ENCODE measurements at places on chromosomes 11 and 22.

DNA sequence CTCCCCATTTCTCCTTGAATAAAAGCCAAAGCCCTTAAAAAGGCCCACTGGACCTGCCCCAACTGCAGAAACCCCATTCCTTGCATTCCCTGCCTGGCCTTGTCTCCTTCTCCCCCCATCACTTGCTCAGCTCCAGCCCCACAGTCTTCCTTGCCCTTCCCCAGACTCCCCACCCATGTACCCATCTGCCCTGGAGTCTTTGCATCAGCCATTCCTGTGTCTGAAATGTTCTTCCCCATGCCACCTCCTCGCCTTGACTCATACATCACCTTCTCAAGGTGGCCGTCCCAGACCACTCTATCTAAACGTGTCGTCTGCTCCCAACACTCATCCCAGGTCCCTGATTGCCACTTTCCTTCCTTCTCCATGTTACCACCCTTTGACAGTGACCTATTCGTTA is 77.4 kb upstream of the SHANK2 start:
- no peak for DNase-seq

- no peak for DNase-seq
These were observed 27.5 kb upstream of the HIKESHI start for GRCh38 chr11:86274503-86274902.

DNA sequence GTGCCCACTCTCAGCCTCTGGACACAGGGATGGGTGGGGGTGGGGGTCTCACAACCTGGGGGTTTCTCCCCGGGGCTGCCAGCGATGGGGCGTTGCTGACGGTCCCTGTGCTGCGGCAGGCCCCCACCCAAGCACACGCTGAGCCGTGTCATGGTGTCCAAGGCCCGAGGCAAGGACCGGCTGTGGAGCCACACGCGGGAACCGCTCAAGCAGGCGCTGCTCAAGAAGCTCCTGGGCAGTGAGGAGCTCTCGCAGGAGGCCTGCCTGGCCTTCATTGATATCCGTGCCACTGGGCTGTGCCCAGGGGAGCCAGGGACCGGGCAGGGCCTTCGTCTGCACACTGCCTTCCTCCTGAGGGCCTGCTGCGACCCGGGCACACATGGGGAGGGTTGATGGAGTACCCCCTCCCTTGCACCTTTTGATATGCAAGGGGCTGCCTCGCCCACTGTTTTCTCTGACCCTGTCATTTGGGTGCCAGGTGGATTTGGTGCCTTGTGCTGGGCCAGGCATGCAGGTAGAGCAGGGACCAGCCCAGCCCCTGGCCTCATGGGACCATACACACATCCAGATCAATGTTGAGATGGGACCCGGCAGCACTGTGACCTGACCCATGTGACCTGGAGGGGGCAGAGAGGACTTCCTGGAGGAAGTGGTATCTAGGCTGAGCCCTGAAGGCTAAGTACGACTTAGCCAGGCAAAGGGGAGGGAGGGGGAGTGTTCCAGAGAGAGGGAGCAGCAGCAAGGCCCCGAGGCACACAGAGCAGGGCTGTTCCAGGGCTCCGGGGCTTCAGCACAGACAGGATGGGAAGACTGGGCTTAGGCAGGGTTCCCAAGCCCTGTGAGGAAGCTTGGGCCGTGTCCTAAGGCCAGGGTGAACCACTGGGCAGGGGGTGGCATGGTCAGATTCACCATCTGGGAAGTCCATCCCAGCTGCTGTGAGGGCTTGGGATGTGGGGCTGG is 75.2 kb downstream of the MYO7A start:
- DNase-seq: no peak

GRCh38 chr22:41274856-41275255 is 11.1 kb downstream of the RANGAP1 start:
- no peak for DNase-seq

DNA sequence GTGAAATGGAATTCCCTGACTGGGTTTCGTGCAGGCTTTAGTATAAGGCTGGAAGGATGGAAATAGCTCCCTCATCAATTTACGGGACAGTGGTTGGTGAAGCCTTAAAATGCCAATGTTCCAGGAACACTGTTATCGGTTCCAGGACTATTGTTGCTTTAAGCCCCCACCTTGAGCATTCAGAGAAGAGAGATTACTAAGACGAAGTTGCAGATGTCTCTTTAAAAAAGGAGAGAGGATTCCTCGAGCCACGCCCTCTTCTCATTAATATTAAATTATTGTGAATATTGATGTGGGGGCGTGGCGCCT is 195 bp upstream of the CREB3L1 start:
- DNase-seq: no peak

GRCh38 chr11:69978841-69979614 is 99.1 kb upstream of the ANO1 start:
- no peak for DNase-seq

- DNase-seq: no peak
These were observed 26.0 kb upstream of the TCF20 start for GRCh38 chr22:42296381-42296853.

DNA sequence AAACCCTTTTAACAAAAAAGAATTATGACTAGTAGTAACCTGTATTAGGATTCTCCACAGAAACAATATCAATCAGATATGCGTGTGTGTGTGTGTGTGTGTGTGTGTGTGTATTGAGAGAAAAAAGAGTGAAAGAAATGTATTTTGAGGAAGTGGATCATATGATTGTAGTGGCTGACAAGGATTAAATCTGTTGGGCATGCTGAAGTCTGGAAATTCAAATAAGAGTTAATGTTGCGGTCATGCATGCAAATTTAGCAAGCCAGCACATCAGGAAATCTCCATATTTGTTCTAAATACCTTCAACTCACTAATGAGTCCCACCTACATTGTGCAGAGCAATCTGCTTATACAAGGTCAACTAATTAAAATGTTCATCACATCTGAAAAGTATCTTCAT is 46.8 kb upstream of the IGLL5 start:
- no peak for DNase-seq

DNA sequence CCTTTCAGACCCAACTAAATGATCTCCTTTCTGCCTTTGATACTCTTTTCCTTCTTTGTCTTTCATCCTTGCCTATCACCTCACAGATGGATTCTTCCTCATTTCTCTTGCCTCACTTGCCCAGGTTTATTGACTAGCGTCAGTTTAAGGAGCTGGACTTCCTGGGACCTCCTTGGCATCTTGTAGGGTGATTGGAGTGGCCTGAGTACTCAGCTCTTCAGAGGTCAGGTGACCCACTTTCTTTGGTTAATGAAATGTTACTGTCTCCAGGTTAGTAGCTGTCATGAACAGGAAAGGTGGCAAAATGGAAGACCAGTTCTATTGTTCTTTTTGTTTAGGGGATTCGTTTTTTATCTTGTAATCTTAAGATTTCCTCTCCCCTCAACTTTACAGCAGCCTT is 4.6 kb upstream of the BACE1-AS start:
- no peak for DNase-seq

GRCh38 chr11:129427376-129427775 is 51.7 kb downstream of the BARX2 start:
- no peak for DNase-seq

DNA sequence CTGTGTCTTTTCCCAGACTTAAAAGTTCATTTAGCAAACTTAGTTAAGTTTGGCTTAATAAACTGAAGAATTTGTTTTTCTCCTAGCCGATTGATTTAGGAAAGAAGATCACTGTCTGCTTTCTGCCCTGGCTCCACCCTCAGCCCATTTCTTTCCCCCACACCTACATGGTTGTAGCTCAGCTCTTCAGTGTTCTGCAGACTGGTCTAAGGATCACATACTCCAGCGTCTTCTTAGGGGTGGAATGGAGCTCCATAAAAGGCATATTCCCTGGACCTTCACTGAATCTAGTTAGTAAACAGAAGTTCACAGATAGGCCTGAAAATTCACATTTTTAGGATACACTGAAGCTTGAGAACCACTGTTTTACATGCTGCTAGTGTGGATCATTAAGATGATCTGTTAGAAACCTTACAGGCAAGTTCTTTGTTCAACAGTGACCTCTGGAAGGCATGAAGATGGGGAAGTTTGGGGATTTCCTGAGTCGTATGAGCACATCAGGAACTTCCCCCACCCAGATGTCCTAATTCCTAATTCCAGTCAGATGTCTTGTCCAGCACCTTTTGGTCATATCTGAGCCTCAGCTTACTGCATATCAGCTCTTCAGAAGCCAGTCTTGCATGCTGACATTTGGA is 16.8 kb downstream of the PIWIL4 start:
- no peak for DNase-seq

DNA sequence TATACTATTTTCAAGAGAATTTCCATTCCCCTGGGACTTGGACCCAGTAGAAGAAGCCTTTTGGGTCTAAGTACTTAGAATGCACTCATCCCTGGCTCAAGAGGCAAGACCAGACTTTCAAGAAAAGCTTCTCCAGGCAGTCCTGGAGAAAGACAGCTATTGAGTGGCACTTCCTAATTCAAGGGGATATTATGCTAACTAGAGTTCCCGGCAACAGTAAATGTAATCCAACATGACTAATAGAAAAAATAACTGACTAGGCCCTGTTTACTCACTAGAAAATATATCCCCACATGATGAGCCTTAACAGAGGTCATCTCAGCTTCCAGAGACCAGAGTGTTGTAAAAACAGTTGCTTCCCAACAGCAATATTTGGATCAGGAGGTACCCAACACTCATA is 47.2 kb upstream of the AKIP1 start:
- DNase-seq: no peak

GRCh38 chr22:18050065-18050464 is 25.7 kb upstream of the MICAL3 start:
- DNase-seq: no peak

DNA sequence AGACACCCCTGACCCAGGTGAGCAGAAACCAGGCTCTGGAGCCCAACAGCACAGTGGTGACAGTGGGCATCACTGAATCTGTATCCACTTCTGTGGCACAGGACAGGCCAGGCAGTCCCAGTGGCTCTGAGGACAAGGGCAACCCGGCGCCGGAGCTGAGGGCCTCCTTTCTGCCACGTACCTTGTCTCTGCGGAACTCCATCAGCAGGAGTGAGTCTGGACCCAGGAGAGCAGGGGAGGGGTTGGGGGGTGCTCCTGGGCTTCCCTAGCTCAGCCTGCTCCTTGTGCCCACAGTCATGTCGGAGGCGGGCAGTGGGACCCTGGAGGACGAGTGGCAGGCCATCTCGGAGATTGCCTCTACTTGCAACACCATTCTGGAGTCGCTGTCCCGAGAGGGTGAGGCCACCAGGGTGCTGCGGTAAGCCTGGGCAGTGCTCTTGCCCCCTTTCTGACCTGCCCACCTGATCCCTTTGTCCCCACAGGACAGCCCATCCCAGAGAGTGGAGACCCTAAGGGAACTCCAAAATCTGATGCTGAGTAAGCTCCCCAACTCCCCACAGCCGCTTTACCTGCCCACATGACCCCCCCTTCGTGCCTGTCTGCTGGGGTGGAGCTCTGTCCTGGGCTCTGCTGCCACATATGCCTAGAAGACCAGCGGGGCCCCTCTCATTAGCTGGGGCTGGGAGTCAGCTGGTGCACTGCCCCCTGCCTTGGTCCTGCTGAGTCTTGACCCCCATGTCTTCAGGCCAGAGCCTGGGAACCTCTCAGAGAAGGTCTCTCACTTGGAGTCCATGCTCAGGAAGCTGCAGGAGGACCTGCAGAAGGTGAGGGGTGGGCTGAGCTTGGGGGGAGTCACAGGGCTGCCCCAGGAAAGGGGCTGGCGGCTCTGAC is 12.0 kb downstream of the SIPA1 start:
- no peak for DNase-seq

GRCh38 chr11:36467916-36468315 is 42.2 kb downstream of the TRAF6 start:
- no peak for DNase-seq

GRCh38 chr22:29126670-29127395 is 54.0 kb downstream of the KREMEN1 start:
- DNase-seq: no peak

- DNase-seq: no peak
These were observed 308.7 kb upstream of the ZC3H12C start for GRCh38 chr11:109784536-109784935.

DNA sequence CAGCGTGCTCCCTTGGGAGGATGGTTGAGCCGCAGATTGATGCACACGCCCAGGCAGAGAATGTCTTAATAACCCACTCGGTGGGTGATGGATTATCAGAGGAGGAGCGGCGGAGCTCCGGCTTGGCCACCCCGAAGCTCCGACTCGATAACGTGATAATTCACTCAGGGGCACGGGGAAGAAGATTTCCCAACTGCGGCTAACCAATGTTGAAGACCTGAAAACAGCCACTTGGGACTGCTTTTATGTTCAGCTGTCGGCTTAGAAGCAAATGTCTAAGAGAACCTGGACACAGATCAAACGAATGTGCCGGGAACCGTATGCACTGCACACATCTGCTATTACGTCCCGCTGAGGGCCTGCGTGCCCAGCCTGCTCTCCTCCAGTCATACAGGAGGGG is 206.8 kb upstream of the CADM1 start:
- DNase-seq: no peak

DNA sequence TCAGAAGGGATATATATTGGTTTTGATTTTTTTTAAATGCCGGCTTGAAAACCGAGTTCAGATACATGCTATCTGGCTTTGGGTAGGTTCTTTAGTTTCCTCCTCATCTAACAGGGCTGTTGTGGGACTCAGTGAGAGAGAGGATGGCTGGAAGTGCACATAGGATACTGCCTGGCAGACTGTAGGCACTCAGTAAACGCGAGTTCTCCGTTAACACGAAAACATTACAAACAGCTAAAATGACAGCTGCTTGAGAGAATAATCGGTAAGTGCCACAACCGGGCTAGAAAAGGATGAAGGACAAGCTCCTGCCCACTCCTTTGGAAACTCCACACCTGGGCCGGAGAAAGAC is 369 bp downstream of the XRRA1 start:
- DNase-seq: no peak

- DNase-seq: no peak
These were observed 98.6 kb downstream of the ARHGAP8 start for GRCh38 chr22:44850946-44851345.

DNA sequence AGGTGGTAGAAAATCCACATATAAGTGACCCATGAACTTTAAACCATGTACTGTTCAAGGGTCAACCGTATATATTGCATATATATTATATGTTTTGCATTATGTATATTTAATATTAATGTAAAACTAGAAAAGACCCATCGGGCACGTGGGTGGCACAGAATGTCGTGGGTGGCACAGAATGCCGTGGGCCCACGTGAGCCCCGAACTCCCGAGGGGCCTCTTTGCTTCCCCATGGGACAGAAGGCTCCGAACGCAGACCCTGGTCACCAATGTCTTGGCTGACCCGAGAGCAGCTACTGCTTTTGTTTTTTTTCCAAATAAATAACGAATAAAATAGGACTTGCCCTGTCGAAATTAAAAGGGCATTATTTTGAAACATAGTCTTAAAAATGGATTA is 415.4 kb downstream of the BRD1 start:
- no peak for DNase-seq

DNA sequence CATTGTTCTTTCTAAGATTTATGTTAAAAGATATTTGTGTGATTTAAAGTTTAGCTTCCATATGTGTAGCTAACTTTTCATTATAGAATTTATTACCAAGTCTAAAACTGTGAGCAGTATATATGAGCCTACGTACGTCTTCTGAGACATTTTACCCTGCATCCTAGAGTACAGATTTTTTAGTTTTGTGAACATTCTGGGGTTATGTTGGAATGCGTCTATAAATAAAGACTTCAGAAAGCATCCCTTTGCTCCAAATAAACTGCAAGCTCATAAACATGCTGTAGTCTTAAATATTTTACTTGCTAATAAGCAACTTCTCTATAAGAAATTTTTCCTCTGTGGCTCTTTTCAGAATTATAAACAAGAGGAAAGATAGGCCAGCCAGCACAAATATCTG is 236.5 kb downstream of the DDX10 start:
- DNase-seq: no peak

- DNase-seq: no peak
These were observed 148.0 kb upstream of the B3GAT1 start for GRCh38 chr11:134560066-134560465.

GRCh38 chr22:47627556-47628253 is 865.3 kb downstream of the TBC1D22A start:
- no peak for DNase-seq

Measured in cerebellar nuclear complex (tissue), 1 donor.